NCI-H1436 treated with DMSO at 0.1 percent for 48 hours (cell line): ENCODE measurements at places on chromosomes 5 and 9.

DNA sequence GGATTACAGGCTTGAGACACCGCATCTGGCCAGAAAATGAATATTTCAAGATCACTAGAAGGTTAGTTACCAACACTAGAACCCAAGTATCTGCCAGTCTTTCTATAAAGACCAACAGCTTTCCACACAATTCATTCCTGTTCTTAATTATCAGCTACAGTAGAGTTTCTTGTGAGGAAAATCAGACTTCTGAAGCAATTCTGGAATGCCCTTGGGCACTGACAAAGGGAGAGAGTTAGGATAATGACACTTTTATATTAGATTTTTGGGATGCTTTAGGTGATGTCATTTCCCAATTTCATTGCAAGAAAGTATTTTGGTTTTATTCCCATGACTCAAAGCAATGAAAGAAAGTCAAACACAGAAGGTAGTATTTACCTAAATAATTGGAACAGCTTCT is 497.0 kb upstream of the TUSC1 start:
- no peak for DNase-seq

DNA sequence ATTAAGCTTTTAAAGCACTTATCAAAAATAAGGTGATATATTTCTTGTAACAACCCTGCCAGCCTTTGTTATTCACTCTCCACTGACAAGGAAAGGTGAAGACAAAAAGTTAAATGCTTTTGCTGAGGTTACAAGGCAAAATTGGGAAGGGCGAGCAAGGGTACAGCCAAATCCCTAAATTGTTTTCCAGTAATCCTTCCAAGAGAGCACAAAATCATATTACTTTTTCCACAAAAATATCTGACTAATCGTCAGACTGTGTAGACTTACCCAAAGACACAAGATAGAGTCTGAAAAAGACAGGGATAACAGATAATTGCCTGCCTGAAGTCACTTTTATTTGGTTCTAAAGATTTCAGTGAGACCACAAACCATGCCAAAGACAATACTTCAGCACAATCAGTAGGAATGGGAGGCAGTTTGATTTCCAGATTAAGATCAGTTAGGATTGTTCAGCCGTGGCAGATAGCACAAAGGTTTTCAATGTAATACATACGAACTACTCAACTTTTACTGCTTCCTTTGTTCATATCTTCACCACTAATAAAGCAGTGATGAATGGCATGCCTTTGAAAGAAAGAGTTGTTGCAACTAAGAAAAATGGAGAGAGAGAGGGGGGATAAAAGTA is 383.8 kb upstream of the TUSC1 start:
- DNase-seq: no peak

DNA sequence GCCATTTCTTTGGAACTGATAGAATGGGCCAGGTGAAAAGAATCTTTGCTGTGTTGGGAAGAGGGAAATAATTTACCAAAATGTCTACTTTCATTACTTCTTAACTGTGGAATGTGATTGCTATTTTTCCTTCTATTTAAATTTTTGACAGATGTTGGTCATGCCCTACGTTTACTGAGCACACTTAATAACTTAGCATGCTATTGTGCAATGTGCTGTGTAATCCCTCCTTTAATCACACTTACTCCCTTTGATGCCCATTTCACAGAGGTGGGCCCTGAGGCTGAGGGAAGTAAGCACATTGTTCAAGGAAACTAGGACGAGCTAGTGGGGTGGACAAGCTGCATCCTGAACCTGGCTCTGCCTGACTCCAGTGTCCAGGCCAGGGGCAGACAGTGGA is 47.8 kb upstream of the INSYN2B start:
- no peak for DNase-seq

- no peak for DNase-seq
These were observed 5.7 kb downstream of the GPBP1 start for GRCh38 chr5:57179262-57180200.

DNA sequence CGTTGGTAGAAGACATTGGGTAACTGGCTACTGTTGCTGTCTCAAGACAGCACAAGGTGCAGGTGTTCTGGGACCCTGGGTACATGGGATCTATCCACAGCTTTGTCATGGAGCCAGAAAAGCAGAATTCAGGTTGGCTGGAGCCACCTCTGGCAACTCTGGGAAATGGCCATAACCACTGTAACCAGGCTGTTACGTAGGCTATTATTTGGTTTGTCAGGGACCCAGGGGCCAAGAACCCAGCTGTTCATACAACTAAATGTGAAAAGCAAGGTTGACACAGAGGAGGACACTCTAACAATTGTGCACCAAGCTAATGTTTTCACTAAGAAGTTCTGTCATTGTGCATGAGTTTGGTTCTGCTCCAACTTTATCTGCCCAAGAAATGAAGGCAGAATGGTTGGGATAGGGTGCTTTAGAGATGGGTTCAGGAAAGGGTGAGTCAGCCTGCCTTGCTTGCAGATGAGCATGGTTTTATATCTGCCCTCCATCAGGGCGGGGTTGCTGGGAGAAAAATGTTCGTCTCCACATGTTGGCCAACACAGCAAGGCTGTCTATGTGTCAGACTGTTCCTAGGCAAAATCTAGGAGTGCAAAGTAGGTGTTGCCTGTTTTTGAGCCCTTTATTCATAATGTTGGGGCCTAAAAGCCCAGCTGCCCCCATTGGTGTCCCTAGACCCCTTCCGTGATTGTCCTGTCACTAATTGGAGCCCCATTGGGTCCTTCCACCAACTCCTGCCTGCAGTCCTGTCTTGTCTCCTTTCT is 131.3 kb upstream of the DAP start:
- no peak for DNase-seq

DNA sequence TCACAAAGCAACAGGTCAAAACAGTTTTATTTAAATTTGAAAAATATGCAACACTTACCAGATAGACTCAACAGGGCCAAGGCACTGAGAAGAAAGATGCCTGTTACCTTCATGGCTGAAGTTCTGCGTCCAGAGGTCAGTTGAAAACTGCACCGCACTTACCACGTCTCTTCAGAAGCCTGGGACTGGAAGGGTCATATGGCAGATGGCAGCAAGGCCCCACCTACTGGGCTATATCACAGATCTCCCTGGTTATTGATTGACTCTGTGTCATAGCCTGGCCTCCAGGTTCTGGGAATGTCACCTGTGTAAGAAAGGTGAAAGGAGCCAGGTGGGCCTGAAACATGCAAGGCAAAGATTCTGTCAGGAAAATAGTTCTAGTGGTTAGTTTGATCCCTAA is at the start of gene SPINK1:
SPINK1 (minus strand) TSS at position 207 of the 400 bp plus-strand sequence; CDS start at position 113, 94 bp downstream.
- no peak for DNase-seq
